ENCODE measurements at places on chromosomes 5 and 9.

DNA sequence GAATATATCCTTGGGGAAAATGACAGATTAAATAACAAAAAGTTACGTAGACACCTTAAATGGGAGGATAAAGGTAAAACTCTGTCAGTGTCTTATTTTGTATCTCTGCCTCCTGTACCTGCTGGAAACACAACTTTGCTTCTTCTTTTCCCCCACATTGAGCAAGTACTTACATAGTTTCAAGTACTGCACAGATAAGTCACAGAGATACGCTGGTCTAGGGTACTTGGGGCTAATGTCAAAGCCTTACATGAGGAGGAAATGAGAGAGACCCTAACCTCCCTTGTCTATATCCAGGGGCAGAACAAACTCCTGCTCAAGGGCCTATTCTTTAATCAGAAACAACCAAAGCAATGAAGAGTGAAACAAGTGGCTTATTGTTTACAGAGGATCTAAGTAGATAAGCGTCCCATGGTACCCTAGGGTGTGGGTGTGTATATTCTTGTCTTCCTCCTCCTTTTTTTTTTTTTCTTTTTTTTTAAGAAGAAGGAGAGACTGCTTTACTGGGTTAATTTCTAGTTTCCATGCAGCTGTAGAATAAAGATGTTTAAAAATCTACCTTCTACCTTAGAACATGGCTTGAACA is 43.1 kb downstream of the ELL2 start:
- DNase-seq, result no peak

- no peak for DNase-seq
Observed at GRCh38 chr5:139805545-139805944, 9.9 kb downstream of the PSD2 start.

DNA sequence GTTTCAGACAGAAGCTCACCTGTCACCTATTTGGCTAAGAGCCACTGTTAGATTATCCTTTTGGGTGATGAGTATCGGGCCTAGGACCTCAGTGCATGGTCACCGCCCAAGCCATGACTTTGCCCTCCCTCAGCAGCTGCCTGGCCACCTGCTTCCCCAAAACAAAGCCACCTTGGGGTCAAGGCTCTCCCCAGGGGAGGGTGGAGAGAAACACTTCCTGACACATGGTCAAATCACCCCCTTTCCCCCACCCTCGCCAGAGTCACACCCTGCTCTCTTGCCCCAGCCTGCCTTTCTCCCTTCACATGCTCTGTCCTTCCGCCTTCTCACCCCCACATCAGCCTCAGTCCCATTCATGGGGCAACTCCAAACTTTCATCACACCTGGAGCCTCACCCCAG is 1.7 kb upstream of the HBEGF start:
- DNase-seq, result no peak

DNA sequence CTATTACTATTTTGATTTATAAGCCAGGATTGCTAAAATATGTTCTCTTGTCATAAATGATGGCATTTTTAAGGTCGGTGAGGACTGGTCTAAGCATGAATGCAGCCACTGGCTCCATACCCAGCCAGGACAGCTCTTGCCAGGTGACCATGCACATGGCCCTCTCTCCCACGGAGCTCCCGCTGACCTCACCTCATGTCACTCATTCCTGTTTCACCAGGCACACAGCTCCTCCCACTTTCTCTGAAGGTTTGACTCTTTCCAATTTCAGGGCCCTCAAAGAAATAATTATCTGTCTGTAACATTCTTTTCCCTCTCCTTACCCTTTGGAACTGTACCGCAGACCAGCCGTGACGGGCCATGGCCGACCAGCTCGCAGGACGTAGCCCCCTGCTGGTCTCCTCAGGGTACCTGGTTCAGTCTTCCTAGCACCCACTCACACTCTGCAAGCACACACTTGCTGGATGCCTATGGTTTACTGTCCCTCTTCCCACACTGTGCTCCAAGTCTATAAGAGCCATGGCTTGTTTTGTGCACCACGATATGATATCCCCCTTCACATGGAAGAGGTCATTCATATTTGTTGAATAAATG is 72.5 kb downstream of the LIFR start:
- no peak for DNase-seq

- DNase-seq, result peak; percentile 29
Observed at GRCh38 chr5:1594357-1595106, 70.8 kb upstream of the LPCAT1 start.

- no peak for DNase-seq
Observed at GRCh38 chr9:127981559-127982121, 851 bp upstream of the EEIG1 start.

Measured in stimulated activated CD4-positive, alpha-beta T cell treated with anti-CD3 and anti-CD28 coated beads, Interleukin-1b, Interleukin-23, amount 100 ng/mL, for 1 hour (primary cell).